ENCODE measurements at places on chromosomes 11 and 22.

DNA sequence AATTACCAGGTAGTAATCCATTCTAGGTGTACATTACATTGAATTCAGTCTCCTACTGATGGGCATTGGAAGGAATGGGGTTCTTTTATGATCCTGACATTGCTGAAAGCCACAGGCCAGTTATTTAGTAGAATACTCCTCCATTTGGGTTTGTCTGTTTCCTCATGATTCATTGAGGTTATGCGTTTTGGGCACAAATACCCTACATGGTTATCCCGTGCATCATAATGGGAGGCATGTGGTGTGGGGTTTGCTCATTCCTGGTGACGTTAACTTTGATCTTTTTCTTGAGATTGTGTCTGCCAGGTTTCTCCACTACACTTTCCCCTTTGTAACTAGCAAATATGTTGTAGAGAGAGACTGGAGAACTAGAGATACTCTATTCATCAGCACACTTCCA, 5.5 kb downstream of the FOLR3 start:
- no peak for DNase-seq

DNA sequence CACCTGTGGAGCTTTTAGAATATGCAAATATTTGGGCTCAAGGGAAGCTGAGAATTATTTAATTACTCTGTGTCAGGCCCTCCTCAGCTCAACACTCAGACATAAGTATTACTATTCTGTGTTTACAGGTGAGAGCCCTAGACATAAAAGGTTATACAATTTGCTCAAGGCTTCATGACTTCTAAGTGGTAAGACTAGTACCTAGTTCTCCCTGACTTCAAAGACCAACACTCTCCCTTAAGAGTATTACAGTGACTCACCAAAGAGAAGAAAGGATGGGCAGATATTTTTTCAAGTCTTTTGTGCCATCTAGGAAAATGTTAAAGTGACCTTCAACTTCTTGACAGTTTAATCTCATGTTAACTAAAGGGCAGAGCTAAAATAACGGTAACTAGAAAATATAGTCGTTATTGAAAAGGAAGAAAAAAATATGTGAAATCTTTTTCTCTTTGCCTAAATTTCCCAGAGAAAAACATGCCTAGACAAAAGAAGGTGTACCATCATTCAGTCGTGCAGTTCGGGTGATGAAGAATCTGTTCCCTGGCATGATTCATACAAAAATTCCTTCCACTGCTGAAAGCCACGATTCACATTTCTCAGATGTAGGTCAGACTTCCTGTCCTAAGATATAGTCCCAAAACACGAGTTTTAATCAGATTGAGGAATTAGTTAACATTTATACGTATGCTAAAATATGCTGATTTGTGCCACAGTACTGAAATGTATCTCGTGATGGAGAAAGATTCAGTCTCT, 849.1 kb upstream of the API5 start:
- DNase-seq, result no peak

DNA sequence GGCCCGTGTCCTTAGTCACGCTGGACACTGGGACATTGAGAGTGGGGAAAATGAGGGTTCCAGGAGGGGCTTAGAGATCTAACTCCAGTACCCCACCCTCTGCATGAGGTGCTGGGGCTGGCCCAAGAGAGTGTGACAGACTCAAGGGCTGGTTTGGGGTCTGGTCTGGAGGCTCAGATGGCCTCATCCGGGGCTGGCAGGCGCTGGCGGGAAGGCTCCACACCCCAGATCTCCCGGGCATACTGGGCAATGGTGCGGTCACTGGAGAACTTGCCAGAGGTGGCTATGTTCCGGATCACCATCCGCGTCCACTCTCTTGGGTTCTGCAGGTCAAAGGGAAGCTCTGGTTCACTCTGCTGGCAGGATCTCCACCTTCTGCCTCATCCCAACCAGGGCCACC, 2.5 kb upstream of the RASGRP2 start:
- DNase-seq, result no peak

DNA sequence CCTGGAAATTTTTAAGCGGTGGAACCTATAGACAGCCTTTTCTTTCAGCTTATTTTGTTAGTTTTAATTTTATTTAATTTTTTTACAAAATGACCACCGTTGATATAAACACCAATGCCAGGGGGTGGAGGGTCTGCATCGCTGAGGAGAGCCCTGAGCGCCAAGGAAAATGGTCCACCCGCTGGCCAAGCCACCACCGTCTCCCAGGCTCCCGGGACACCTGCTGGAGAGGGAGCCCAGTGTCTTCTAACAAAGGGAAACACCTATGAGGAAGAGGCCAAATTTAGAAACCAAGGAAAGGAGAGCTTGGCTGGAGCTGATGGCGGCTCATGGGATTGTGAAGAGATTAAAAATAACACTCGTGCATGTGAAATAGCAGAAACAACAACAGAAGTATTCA, 288 bp upstream of the KRTAP5-8 start:
- no peak for DNase-seq

GRCh38 chr11:43558556-43559127, 121.9 kb upstream of the HSD17B12 start:
- no peak for DNase-seq

GRCh38 chr22:29520851-29521250, 32.7 kb downstream of the THOC5 start:
- no peak for DNase-seq

- DNase-seq, result no peak
These were observed 23.5 kb upstream of the TMEM123 start for GRCh38 chr11:102476069-102476468.

GRCh38 chr11:120236169-120237107, 3.5 kb upstream of the POU2F3 start:
- DNase-seq, result no peak

DNA sequence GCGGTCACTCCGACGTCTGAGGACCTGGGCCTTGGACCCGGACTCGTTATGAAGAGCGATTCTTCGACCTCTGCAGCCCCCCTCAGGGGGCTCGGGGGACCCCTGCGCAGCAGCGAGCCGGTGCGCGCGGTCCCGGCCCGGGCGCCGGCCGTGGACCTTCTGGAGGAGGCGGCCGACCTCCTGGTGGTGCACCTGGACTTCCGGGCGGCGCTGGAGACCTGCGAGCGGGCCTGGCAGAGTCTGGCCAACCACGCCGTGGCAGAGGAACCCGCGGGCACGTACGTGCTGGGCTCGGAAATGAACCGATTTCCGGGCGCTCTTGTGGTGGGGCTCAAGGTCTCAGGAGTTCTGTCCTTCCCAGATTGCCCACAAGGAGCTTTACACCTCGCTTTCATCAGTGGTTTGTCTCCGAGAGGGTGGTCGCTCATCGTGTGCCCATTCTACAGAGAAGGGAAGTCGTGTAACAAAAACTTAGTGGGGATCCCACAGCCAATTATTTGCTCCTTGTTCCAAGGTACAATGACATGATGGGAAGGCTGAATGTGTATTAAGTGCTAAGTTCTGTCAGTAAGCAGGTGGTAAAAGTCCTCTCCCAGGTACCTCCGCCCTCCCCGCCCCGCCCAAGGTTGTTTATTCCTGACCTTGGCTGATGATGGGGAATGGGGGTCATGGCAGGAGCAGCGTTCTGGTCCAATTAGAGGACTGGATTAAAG, 695 bp downstream of the PEX26 start:
- DNase-seq, result peak; percentile 74

DNA sequence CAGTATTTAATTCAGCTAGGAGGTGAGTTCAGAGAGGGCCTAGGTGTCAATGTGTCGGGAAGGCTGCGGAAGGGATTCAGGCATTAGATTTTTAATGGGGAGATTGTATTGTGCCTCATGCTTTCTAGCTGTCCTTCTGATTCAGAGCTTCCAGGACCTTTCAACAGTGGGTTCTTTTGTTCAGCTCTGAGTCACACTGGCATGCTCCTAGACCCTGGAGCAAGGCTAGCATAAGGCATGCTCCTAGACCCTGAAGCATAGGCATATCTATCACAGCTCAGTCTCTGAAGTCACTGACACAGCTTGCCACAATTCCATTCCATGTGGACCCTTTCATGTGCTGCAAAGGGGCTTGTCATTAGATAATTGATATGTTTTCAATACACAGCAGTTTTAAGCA, 396.9 kb downstream of the RAB38 start:
- no peak for DNase-seq

DNA sequence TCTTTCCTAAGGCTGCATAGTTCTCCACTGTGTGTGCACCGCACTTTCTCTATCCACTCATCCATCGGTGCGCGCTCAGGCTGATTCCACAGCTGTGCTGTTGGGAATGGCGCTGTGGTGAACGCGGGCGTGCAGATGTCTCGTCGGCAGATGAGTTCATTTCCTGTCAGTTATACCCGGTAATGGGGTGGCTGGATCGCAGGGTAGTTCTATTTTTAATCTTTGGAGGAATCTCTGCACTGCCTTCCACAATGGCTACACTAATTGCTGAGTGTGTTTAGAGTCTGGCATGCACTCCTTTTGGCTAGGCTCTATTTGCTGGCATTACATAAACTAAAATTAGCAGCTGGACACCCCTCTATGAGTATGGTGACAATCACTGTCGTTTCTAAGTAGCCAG, 27.9 kb upstream of the KRTAP5-7 start:
- DNase-seq, result no peak

DNA sequence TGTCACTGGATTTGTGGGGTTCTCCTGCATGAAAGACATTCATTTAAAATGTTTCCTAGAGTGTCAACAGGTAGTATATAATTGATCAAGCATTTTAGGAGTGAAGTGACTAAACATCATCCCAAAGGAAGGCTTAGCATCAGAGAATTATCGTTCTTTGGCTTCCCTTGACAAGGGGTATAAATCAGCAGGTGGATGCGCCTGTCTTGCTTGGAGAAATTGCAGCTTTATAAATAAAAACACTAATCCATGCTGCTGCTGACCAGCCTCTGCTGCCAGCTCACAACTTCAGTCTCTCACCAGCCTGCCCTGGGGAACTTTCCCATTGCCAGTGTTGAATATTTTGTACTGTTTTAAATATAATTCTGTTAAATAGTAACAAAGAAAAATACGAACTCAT, 1184.7 kb upstream of the TENM4 start:
- DNase-seq, result no peak

GRCh38 chr11:71190551-71190950, 61.8 kb downstream of the SHANK2 start:
- DNase-seq, result no peak

- no peak for DNase-seq
These were observed 14.0 kb upstream of the EHD1 start for GRCh38 chr11:64892411-64892831.

GRCh38 chr22:49115197-49115596, 712.5 kb downstream of the BRD1 start:
- no peak for DNase-seq

All from GM06990 (cell line).